CD4-positive, alpha-beta T cell treated with Interleukin-12 subunit alpha and Interleukin-12 subunit beta, for 1 hour (primary cell): ENCODE measurements at places on chromosomes 16 and 17.

DNA sequence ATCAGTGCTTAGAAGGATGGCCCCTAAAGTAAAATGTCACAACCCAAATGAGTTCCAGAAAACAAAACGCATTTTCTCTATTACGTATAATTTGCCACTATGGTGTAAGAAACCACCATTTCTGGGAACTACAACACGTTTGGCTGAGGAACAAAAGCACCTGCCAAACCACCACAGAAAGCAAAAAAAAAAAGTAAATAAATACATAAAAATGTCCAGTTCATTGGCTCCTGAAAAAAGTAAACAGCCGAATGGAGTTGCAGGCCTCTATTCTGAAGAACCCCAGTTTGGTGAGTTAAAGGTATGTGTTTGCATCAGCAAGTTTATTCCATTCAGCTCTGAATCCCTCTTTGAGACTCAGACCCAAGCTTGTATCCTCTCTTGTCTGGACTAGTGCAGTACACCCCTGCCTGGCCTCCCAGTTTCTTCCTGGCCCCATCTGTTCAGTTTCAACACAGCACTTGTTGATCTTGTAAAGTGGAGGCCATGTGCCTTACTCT lies 36.9 kb downstream of the ERN1 start:
- no peak for DNase-seq

GRCh38 chr16:86549893-86550190 lies 5.2 kb downstream of the MTHFSD start:
- DNase-seq: no peak

DNA sequence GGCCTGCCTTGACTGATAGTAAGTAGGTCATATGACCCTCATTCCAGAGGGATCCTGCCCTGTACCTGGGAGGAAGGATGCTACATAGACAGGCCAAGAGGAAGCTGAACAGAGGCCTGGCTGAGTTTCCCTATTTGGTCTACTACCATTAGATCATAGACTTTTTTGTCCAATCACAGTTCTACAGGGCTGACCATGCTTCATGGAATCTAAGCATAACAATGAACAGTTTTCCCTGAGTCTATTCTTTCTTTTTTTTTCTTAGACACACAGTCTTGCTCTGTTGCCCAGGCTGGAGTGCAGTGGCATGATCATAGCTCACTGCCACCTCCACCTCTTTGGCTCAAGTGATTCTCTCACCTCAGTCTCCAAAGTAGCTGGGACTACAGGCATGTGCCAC lies 3.9 kb downstream of the GPR179 start:
- DNase-seq: no peak

DNA sequence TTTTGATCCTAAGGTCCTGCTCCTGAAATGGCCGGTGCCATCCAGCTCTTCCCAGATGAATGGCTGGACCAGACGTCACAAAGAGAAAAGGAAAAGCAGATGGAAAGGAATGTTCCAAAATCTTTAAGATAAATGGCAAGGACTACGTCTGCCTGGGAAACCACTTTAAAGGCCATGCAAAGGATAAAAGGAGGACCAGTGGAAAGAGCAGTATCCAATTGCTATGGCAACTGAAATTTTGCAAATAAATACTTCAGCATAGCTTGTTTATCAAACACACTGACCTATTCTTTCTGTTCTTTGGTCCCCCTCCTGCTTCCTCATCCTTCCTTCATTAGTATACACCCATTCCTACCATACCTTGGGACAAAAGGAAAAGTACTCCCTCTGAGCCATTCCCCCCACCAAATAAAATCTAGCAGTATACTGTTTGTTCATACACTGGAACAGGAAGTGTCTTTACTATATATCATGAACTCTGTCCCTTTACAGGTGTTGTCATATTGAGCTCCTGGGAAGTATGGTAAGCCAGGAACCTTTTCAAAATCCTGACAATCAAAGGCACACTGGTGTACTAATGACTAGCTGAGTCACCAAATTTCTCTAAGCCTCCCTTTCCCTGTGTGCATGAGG lies 37.2 kb upstream of the NUFIP2 start:
- DNase-seq: no peak

- DNase-seq: no peak
Measured at GRCh38 chr16:66844009-66844341, 239 bp upstream of the CA7 start.

DNA sequence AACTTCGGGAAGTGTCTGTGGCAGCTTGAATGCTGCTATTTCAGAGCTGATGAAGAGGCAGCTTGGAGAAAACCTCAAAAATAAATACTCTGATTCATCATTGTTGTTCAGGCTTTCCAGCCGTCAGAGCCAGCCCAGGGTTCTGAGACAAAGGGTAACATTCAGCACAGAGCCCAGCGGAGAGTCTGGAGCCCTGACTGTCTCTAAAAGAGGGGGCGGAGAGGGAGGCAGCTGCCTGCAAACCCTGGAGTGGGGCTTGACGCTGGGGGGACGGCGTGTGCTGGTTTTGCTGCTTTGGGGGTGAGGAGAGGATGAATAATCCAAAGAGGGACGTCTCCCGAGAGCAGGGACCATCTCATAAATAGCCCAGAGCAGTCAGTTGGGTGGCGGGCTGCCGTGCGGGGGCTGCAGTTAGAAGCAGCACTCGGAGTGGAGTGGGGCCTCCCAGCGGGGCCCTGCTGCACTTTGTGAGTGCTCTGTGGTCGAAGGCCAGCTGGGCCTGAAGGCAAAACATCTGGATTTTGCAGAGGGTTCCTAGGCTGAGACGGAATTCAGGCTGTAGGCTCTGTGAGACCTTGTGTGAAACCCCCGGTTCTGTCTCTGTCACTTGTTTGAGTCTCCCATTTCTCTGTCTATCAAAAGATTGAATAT lies 237.8 kb downstream of the PRKCA start:
- no peak for DNase-seq

DNA sequence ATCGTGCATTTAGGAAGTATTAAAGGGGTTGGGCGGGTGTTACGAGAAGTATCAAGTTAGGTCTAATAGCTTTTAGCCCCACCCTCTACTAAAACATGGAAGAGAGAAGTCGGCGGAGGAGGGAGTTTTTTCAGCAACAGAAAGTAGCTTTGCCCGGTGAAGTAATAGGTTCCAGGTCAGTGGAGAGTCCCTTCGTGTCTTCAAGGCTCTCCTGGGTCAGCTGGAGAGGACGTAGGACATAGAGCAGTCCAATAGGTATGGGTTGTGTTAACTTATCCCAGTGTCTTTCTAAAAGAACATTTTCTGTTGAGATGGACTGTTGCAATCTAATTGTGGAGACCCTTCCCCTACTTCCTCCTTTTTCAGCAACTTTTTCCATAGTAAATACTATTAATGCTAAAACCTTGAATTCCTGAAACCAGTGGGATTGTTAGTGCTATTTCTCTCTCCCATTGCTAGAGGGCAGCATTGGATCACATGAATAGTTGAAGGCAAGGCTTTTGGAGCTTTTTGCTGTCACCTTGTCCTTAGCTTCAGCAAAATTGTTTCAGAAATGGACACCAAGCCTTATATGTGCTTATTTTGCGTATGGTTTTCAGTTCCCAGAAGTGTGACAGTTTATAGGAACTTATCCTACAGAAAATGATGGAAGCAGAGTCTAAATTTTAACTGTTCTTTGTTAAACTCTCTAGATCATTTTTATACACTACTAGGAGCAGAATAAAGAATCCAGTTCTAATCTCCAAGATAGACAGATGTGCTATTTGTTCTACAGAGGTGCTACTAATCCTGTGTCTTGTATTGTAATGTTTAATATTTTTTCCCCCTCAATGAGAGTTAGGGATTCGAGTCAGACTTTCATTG lies 38.4 kb downstream of the UTP18 start:
- DNase-seq: peak; percentile 29

DNA sequence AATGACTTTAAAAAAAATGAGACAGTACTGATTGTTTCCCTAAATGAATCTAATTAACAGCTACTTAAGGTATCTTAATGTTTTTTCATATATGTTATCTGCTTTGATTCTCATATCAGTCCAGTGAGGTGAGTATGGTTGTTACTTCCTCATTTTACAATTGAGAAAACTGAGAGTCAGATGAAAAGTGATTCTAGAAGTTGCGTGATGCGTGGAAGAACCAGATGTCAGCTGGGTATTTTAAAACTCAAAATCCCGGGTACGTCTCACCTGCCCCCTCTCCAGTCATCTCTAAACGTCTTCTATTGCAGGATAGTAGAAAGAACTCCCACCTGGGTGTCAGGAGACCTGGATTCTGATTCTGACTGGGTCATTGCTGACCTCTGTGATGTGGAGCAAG lies 89.2 kb downstream of the MAP2K6 start:
- no peak for DNase-seq

DNA sequence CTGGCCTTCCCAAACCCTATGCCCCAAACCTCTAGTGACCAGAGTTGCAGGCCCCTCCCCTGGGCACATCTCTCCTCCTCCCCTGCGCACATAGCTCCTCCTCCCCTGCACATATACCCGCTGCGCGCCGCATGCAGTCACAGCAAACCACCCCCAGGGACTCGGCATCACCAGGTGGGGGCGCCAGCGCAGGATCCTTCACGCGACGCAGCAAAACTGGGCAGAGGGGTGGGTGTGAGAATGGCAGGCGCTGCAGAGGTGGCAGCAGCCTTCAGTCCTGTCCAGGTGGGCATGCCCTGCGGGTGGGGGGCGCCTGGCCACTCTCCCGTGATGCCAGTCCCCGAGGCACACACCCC lies 5.6 kb downstream of the CORO6 start:
- peak; percentile 93 for DNase-seq

DNA sequence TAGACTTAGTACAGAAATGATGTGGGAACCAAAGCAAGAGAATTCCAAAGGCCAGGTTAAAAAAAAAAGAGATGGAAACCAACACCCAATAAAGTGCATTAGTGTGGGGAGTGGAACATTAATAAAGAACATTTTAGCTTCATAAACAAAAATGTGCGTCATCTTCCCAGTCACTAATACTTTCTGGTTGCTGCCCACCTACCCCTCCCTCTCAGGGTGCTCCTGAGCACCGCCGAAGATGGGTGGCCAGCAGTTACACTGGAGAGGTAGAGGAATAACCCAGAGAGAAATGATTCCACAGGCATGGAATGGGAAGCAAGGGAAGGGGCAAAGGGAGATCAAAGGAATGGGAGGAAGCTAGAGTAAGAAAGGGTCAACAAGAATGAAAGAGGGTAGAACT lies 6.0 kb upstream of the CHD3 start:
- DNase-seq: no peak

- peak; percentile 77 for DNase-seq
Measured at GRCh38 chr16:30941600-30942425, 7.1 kb upstream of the ORAI3 start.

- no peak for DNase-seq
Measured at GRCh38 chr16:31397096-31397660, 4.0 kb downstream of the ITGAD start.

DNA sequence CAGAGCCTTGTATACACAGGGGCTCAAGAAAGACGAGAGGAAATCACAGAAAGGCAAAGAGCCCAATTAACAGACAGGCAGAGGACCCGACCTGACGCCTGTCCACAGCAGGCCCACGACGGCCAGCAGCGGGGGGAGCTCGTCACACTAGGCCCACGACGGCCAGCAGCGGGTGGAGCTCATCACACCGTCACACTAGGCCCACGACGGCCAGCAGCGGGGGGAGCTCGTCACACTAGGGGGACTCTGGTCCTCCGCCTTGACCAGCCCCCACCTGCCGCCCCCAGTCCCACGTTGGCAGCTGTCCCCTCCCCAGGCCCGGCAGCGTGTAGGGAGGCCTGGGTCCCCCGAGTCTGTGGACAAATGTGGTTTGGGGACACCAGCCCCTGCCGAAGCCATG lies 23.7 kb upstream of the GNG13 start:
- no peak for DNase-seq

- no peak for DNase-seq
Measured at GRCh38 chr16:85716022-85716679, 27.4 kb upstream of the GINS2 start.

DNA sequence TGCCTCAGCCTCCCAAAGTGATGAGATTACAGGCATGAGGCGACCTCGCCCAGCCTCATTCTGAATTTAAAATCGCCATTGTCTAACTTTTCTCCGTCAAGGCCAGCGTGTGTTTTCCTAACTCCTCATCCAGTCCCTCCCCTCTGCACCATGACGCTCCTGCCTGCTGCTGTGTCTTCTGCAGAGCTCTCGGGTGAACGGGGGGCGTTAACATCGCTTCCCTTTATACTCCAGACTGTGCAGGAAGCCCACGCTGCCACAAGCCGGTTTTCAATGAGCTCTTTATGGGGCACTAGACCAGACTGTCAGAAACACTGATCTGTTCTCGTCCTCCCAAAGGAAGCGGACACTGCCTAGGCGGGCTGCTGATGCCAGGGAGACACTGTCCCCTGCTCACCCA lies 13.2 kb downstream of the AANAT start:
- no peak for DNase-seq

DNA sequence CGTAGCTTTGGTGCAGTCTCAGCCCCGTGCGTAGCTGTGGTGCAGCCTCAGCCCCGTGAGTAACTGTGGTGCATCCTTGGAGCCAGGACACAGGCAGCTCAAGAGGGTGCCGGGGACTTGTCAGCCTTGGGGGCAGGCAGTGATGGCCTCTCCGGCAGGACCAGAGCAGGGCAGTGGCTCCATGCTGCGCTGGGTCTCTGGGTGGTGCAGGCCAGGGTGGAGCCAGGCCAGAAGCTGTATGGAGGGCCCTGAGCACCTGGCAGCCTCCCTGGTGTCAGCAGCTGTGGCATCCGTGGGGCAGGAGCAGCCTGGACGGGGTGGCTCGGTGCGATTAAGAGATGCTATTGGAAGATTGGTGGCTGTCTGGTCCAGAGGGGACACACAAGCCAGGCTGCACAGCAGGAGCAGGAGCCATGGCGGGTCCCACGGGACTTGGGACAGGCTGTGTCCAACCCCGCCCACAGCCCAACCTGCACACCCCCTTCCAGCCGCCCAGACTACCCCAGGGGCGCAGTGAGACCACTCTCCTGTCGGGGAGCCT lies 28.3 kb upstream of the CDH15 start:
- DNase-seq: no peak

DNA sequence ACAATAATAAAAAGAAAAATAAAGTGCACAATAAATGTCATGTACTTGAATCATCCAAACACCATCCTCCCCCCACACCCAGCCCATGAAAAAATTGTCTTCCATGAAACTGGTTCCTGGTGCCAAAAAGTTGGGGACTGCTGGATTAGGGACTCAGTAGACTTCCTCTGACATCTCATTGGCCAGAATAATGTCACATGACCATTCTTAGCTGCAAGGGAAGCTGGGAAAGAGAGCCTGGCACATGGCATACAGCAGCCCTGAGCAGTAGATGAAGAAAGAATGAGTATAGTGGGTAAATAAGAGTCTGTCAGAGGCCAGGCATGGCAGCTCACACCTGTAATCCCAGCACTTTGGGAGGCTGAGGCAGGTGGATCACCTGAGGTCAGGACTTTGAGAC lies 12.5 kb downstream of the ITPRIPL2 start:
- DNase-seq: no peak

- DNase-seq: no peak
Measured at GRCh38 chr17:27862004-27862403, 31.2 kb downstream of the LYRM9 start.

GRCh38 chr16:66728117-66728787 lies 23.2 kb downstream of the DYNC1LI2 start:
- peak; percentile 54 for DNase-seq

DNA sequence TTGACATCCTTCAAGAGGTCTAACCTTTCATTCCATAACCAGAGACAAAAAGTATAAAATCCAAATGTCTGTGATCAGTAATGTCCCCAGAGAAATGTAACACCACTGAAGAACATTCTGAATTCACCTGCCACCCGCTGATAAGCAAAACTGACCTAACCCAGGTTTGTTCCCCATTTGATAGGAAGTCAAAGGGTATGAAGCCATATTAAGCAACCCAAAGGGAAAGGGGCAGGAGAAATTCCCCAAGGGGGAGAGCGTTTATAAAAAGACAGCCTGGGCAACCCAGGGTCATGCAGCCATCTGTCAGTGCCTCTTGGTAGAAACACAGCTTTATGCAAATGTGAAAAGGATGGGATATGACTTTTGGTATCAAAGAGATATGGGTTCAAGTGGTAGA lies 30.7 kb upstream of the PIK3R6 start:
- DNase-seq: no peak
